Left ventricle myocardium inferior (tissue), 1 donor: ENCODE measurements at places on chromosomes 3 and 15. TPM values are rescaled to one million over a fixed set of nuclear protein-coding genes. Genes with fewer than 3 reads are reported as not detected.

- peaks cover 9% of the 10 kb centered on the region for H3K4me1 ChIP-seq
- no peak overlapping the region for H3K4me3 ChIP-seq
- no peak overlapping the region for H3K27ac ChIP-seq
Measured at GRCh38 chr15:28086175-28086703, 12.9 kb downstream of the OCA2 start.

- DNase-seq, result no peak
- no peaks in the 10 kb centered on the region for H3K36me3 ChIP-seq
- H3K4me1 ChIP-seq, result peaks cover 67% of the 10 kb centered on the region
Measured at GRCh38 chr3:171346582-171347300, 113.5 kb downstream of the TNIK start.

DNA sequence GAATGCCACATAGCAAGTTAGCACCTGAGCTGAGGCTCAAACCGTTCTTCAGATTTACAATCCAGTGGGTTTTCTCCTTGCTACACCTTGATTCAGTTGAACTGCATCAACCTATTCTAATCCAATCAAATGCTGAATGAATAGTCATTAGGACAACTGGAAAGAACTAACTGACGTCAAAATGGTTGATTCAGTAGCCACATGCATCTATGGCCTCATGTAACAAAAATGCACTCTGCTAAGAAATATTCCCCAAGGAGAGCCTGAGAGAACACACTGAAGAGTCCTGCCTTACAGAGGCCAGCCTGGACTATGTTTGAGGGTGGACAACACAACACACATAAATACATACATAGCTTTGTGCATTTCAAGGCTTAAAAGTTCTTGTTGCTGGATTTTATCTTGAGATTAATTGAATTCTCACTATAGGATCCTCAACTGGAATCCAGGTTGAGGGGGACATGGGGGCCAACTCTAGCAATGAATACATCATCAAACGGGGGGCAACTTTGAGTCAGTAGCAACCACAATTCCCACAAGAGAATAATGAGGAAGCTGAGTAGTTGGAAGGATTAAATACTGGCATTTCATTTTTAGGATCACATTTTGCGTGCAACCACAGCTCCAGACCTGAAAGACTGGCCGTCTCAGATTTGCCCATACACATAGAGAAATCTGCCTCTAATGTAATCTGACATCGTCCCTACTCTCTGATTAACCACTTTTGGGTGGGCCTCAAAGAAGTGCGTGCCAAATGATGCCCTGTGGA, 280.2 kb upstream of the ICE2 start:
- no peaks in the 10 kb centered on the region for H3K27me3 ChIP-seq
- H3K4me3 ChIP-seq, result no peak overlapping the region
- no peak for DNase-seq
- H3K36me3 ChIP-seq, result no peaks in the 10 kb centered on the region
- H3K4me1 ChIP-seq, result peaks cover 12% of the 10 kb centered on the region

DNA sequence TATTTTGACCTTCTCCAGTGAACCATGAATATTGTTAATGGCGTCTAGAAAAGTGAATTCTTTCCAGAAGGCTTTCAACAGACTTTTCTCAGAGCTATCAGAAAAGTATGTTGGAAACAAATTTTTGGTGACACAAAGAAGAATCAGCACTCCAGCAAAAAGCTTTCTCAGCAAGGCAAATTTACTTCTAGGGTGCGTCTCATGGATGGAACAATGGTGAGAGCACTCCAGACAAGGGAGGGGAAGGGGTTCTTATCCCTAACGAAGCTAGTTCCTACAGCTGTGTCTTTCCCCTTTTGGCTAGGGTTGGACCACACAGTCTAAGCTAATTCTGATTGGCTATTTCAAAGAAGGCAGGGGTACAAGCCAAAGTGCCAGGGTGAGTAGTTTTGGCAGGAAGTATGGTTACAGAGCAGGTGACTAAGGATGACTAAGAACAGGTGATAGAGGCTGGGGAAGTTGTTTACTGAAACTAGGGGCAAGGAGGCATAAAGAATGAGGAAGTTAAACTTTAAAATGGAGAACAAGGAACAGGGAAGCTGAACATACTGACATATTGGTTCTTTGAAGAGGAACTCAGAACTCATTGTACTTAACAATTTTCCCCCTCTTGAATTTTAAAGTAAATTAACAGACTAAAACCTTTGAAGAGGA, 959.8 kb downstream of the NAALADL2 start:
- H3K27ac ChIP-seq, result no peak overlapping the region
- DNase-seq, result no peak
- H3K4me3 ChIP-seq, result no peak overlapping the region

The CELSR3 gene
- 0.14 TPM for total RNA-seq

The SLC28A2 gene
- total RNA-seq, result not detected
